ENCODE measurements at places on chromosomes 11 and 22.

GRCh38 chr11:73265853-73266645 lies 6.1 kb upstream of the P2RY6 start:
- DNase-seq = no peak

DNA sequence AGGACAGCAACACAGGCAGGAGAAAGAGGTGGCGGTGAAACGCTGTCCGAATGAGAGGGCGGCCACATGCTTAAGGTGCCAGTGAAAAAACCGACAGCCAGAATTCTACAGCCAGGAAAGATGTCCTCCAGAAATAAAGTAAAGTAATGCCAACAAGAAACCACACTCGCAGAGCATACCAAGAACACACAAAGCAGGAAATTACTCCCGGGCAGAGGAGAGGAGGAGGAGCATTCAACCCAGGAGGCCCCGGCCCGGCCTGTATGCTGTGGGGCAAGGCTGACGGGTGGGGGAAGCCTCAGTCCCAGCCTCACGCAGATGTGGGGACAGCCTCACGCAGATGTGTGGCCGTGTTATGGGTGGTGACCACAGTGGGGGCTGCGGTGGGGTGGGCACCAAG lies 28.0 kb downstream of the CHID1 start:
- no peak for DNase-seq

GRCh38 chr11:68117853-68118470 lies 3.2 kb downstream of the CHKA start:
- no peak for DNase-seq

DNA sequence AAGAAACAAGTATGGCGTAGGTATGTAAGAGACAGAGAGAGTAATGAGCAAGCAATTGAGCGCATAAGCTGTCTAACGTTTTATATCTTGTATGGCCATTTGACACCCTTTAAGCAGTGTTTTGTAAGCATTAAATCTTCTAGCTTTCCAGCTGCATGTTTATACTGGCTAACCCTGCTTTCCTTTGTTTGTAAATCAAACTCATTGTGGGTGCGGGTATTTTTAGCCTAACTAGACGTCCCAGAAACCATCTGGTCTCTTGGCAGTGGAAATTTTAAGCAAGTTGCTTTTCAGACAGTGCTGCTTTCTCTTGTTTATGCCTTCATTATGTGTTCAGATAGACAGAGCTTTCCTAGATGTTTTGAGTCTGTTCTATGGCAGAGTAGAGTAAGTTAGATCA lies 73.5 kb downstream of the RNF169 start:
- no peak for DNase-seq

DNA sequence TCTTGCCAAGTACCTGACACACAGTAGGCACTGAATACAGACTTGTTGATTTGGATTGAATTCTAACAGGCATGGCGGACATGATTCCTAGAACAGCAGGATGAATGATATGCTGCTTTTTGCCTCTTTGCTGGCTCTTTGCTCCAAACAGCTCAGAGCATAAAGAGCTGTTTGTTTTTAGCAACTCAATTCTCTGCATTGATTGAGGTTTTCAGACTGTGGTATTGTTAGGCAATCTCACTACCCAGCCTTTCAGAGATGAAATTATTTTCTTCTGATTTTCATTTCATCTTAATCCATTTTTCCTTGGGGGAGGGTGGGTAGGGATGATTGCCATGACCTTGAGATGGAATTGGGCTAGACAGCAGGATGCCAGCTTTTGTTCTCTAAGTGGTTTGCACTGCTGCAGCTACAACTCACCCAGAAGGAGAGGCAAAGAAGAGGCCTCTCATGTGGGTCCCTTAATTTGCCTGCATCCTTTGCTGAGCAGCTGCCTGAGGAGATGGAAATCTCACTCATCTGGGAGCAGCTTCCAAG lies 20.5 kb downstream of the COA4 start:
- no peak for DNase-seq

DNA sequence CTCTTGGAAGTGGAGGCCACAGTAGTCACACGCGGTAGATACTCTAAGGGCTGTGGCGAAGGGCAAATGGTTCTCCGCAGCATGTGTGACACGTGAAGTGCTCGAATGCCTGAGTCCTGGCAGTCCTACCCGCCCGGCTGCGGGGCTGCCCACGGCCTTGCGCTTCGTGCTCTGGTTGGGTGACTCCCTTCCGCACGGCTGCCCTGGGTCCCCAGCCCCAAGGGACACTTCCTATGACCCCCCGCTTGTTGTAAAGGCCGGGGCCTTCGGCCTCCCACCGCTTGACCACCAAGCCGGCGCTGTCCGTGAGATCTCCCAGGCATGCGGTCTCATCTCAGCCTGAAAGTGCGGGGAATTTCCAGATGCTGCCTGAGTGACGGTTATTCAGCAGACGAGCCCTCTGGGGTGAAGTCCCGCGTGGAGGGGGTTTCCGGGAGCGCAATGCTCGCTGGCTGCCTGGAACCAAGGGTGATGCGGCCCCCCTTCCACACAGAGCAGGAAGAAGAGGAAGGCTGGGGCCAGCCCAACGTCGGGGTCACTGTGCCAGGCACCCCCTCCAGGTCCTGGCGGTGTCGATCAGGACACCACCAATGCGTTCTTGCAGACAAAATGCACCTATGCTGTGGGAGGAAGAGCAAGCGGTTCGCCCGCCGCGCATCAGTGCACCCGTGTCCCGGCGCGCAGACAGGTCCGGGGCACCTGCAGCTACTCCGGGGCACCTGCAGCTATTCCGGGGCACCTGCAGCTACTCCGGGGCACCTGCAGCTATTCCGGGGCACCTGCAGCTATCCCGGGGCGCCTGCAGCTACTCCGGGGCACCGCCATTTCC lies 171.2 kb downstream of the OPCML start:
- no peak for DNase-seq

DNA sequence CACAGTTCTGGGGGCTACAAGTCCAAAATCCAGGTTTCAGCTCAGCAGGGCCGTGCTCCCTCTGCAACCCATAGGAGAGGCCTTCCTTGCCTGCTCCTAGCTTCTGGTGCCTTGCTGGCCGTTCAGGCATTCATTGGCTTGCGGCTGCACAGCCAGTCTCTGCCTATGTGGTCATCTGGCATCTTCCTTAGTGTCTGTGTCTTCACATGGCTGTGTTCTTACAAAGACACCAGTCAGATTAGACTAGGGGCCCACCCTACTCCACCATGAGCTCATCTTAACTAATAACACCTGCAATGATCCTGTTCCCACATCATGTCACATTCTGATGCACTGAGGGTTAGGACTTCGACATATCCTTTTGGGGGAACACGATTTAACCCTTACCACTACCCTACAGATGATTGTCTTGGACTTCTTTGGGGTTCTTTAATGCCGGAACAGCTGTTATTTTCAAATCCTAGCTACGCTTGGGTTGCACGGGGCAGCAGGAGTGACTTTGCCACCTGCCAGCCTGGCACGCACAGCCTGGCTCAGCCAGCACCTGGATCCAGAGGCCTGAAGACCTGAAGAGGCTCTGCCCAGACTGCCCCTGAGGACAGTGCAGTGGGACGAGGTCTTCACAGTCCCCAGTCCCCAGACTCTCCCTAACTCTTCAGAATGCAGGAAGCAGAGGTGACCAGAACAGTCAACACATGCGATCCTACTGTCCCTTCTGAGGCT lies 7.7 kb upstream of the NEAT1 start:
- DNase-seq = no peak

- no peak for DNase-seq
Observed at GRCh38 chr11:65182258-65183170, 786 bp downstream of the CAPN1 start.

Data from stimulated activated CD4-positive, alpha-beta T cell treated with anti-CD3 and anti-CD28 coated beads, Interleukin-12 subunit alpha, Interleukin-12 subunit beta, amount 100 ng/mL, for 4 hours (primary cell).